ENCODE measurements at places on chromosomes 1 and 21. TPM values are rescaled to one million over a fixed set of nuclear protein-coding genes. Genes with fewer than 3 reads are reported as not detected.

KRTAP13-2 gene
- total RNA-seq: not detected

TNFSF4 gene
- 19.7 TPM for total RNA-seq

SPATA1 gene
- total RNA-seq: under 0.01 TPM

LHX4 gene
- total RNA-seq: 0.18 TPM

RIMKLA gene
- total RNA-seq: not detected

DPH5 gene
- total RNA-seq: 32.3 TPM

DNASE2B gene
- total RNA-seq: not detected

PARS2 gene
- total RNA-seq: 6.3 TPM

S100B gene
- not detected for total RNA-seq

AVPR1B gene
- total RNA-seq: not detected

FAF1 gene
- 72.9 TPM for total RNA-seq

TDRD10 gene
- total RNA-seq: not detected

PTTG1IP gene
- 194 TPM for total RNA-seq

MTARC1 gene
- 0.28 TPM for total RNA-seq

IGSF21 gene
- not detected for total RNA-seq

OR2T11 gene
- not detected for total RNA-seq

ELF3 gene
- not detected for total RNA-seq

NECTIN4 gene
- 0.18 TPM for total RNA-seq

ANGPTL1 gene
- not detected for total RNA-seq

ANGEL2 gene
- total RNA-seq: 44.1 TPM

LCK gene
- total RNA-seq: not detected

SPRR5 gene
- total RNA-seq: not detected

MMEL1 gene
- under 0.01 TPM for total RNA-seq

PYHIN1 gene
- total RNA-seq: not detected

PADI3 gene
- total RNA-seq: not detected

KCNK1 gene
- total RNA-seq: 0.90 TPM

NR0B2 gene
- total RNA-seq: not detected

C1orf56 gene
- 0.54 TPM for total RNA-seq

DRAXIN gene
- total RNA-seq: under 0.01 TPM

Measured in IMR-90 (cell line).